ENCODE measurements at places on chromosomes 6 and 20.

DNA sequence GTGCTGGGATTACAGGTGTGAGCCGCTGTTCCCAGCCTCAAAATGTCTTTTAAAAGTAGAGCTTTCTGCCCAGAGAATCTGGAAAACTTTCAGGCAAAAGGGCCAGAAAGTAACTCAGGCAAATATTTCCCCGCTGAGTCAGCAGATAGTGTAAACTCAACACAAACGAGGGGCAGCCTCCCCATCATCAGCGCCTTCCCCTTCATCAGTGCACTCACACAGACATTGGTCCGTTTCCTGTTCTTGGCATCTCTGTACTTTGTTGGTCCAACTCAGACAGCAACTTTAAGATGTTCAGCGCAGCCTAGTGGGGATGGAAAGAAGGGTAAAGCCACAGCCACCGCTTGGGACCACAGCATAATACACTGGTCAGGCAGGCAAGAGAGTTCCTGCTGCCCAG lies 69.5 kb downstream of the CSE1L start:
- no peak for DNase-seq

DNA sequence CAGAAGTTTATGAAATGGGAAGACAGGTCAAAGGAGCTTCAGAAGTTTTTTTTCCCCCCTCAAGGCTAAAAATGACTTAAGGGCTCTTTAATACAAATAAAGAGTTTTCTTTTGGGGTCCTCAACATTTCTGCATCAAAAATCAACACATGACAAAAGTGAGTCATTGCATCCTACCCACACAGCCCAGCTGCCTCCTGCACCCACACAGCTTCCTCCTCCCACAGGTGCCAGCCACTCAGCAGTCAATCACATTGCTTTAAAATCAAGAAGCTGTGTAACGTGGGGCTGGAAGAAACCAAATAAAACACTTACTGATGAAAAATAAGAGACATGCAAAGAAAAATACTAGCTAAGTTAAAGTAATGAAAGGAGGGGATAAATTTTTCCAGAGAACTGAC lies 68.5 kb downstream of the MAP3K5 start:
- peak; percentile 64 for DNase-seq

GRCh38 chr6:56842686-56843475 lies 112.0 kb upstream of the BEND6 start:
- DNase-seq = no peak

- DNase-seq = no peak
Measured at GRCh38 chr20:19161336-19161735, 51.1 kb upstream of the SLC24A3 start.

GRCh38 chr20:37911261-37911660 lies 8.3 kb downstream of the VSTM2L start:
- DNase-seq = no peak

DNA sequence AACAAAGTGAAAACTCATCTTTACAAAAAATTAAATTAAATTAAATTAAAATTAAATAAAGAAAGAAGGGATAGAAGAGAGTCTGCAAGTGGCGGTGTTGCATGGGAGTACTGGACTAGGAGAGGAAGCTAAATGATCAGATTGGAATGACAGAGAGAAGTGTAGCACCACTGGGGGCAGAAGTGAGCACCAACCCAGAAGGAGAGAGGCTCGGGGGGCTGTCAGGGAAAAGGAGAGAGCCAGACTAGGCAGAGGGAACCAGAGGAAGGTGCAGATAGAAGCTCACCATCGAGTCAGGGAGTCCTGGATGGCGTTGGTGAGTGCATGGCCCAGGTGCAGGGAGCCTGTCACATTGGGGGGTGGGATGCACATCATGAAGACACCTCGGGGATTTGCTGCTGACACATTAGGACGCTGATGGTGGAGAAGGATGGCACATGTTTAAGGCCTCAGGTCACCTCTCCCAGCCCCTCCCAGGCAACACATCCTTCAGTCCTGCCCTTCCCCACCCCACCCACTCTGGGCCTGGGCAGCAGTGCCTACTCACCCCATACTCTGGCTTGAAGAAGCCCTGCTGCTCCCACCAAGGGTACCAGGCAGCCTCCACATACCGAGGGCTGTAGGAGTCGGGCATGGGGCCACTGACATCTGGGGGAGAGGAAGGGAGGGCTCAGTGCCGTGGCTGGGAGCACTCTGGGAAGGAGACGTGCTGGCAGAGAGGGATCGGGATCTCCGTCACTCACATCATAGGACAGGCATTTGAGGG lies 4.0 kb downstream of the VARS1 start:
- DNase-seq = peak; percentile 41

- DNase-seq = no peak
Measured at GRCh38 chr6:44898296-44898930, 429.7 kb upstream of the RUNX2 start.

- DNase-seq = no peak
Measured at GRCh38 chr20:37839432-37839827, 63.5 kb upstream of the VSTM2L start.

DNA sequence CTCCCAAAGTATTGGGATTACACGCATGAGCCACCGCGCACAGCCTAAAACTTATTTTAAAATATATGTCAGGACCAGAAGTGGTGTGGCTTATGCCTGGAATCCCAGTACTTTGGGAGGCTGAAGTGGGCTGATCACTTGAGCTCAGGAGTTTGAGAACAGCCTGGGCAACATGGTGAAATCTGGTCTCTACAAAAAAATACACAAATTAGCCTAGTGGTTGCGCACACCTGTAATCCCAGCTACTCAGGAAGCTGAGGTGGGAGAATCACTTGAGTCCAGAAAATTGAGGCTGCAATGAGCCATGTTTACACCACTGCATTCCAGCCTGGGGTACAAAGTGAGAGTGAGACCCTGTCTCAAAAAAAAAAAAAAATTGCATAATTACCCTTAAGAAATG lies 13.7 kb downstream of the PXT1 start:
- DNase-seq = no peak

DNA sequence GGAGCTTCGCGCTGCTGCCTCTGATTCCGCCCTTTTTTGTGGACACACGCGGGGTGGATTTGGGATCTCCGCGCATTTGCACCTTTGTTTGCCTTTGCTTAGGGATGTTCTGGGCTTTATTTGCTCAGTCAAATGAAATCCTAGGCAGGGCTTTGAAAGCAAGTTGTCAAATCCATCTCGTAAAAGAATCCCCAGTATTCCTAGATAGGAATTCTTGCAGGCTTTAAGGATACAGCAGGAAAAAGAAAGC lies 453 bp downstream of the CEP57L1 start:
- DNase-seq = no peak

GRCh38 chr6:161876231-161876630 lies 602.4 kb upstream of the AGPAT4 start:
- DNase-seq = no peak

GRCh38 chr20:39234520-39235095 lies 272.5 kb downstream of the DHX35 start:
- DNase-seq = no peak

- DNase-seq = no peak
Measured at GRCh38 chr20:58842276-58842675, 8.4 kb downstream of the GNAS-AS1 start.

DNA sequence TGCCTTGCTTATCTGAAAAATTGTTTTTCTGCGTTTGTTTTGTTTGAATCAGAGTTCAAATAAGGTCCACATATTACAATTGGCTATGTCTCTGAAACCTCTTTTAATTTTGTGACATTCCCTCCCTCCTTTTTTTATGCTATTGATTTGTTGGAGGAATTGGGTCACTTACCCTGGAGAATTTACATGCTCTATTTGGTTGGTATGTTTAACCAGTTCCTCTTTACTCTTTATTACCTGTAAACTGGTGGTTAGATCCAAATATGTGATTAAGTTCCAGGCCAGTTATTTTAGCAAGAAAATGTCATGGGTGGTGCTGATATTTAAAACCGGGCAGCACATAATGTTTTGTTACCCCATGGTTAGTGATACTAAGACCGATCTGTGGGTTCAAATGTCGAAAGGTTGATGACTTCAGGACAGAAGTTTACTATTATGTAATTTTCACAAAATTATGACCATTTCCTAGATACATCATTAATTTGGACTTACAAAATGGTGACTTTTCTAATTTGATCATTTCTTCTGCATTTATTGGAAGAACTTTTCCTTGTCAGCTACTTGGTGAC lies 77.3 kb downstream of the KIZ start:
- no peak for DNase-seq

GRCh38 chr20:53122853-53123252 lies 150.7 kb downstream of the TSHZ2 start:
- DNase-seq = no peak

- DNase-seq = no peak
Measured at GRCh38 chr6:158963020-158963808, 36.8 kb downstream of the RSPH3 start.

DNA sequence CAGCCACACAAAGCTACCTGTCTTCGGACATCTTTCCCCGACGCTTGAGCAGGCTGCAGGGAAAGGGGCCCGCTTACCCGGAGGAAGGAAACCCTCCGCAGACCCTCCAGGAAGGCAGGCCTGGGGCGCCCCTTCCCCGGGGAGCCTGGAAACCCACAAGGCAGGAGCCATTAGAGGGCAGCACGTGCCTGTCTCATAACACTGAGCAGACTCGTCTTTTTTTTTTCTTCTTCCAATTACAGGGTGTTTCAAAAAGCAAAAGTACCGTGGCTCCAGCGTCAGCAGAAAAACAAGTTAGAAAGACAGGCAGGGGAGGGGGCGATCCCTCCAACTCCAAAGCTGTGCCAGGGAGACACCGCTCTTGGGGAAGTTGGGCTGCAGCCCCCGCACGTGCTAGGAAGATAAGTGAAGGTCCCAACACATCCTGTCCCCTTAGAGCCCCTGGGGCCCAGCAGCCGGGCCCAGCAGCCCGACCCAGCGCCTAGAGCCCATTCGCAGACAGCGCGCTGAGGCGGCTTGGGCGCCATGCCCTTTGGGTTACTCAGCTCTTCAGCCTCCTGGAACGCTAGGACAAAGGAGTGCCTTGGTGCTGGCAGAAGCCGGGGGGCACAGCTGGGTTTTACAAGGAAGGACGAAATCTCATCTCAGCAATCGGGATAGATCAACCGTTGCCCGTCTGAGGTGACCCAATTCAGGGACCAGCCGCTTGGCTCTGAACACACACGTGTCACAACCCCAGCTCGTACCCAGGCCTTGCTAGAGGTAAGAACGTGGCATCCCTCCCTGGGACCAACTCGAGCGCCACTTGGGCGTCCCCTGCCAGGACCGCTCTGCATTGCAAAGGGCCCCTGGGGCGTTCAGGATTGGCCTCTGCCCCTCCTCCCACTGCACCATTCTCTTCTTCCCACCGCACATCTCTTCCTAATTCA lies 136.3 kb downstream of the LY86 start:
- DNase-seq = peak; percentile 37

DNA sequence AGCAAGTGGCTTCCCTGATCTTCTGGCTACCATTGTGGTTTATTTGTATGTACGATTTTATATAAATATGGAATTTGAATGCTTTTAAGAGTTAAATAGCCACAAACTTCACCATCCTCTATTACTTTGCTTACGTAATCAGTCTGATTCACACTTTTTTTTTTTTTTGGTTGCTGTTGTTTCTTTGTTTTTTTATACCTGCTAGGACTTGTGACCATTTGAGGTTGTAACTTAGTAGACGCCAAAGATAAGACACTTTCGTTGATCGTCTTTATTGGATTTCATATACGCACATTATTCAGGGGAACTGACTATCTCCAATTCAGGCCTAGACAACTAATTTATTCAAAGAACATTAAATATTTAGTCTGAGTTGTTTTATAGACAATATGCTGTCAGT lies 559.0 kb downstream of the CBLN4 start:
- no peak for DNase-seq

- no peak for DNase-seq
Measured at GRCh38 chr6:7087066-7087465, 20.7 kb upstream of the RREB1 start.

DNA sequence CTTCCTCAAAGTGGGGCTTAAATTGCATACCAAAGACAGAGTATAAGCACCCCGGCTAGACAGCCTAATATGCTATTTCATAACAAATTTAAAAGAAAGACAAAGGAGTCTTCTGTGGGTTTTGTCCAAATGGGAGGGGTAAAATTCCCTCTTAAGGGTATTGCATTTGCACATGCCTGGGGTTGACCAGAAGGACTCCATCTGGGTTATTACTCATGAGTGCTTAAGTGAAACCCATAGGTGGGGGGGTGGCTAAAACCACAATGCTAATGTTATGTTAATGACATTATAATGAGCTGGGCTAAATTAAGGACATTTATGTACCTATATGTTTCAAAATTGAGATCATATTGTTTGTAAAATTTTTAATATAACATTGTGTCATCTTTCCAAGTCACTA lies 15.0 kb downstream of the IMPG1 start:
- no peak for DNase-seq

- peak; percentile 53 for DNase-seq
Measured at GRCh38 chr6:27188885-27189418, 58.5 kb upstream of the PRSS16 start.

- DNase-seq = no peak
Measured at GRCh38 chr6:29909985-29910384, 32.3 kb upstream of the HLA-A start.

DNA sequence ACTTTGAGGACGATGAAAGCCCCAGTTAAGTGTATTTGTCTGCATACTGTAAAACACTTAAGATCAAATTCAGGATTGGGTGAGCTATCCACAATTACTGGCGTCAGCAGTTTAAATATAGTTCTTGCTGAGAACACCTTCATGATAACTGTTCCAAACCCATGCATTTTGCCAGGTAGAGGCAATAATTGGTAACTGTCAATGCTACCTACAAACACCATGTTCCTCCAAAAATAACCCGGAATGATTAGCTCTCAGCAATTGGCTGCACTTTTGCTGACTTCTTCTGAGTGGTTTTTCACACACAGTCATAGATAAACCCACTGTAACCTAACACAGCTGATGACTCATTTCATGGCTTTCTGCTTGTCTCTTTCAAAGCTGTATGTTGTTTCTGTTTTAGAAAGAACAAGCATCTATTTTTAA lies 1358.6 kb upstream of the GJE1 start:
- no peak for DNase-seq

DNA sequence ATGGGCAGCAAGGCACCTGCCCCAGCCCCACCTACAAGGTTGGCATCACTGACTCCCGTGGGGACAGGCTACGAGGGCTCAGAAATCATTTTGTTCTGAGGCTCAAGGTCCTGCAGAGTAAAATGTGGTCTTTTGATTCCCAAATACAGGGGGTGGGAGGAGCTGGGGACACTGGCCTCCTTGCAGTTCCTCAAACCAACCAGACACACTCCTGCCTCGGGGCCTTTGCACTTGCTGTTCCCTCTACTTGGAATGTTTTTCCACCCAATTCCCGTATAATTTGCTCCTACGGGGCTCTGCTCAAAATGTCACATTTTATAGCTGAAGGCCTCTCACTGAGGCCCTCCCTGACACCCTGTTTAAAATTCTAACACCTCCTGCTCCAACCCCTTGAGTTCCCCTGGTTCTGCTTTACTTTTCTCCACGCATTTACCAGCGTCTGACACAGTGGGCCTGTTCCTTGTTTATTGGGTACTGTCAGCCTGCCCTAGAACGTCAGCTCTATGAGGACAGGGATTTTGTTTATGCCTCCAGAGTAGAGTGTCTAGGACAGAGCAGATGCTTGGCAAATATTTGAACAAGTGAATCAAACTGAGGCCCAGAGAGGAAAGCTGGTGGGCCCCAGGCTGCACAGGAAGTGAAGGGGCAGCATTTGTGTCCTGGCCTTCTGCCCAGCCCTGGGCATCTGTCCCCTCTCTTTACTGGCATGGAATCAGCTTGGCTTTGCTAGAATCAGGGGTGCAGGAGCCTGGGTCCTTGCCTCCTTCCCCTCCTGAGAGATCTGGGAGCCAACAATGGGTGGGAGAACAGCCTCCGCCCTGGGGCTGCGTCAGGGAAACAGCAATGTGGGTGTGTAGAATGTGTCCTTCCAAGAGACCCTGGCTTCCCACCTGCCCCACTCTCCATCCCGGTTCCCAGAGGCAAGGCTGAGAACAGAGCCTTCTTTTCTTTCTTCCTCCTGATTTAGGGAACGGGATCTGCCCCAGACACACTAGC lies 18.5 kb downstream of the NOL4L start:
- no peak for DNase-seq
